ENCODE measurements at places on chromosomes 3 and 15. TPM values are rescaled to one million over a fixed set of nuclear protein-coding genes. Genes with fewer than 3 reads are reported as not detected.

MNS1 gene
- polyA plus RNA-seq: 5.2 TPM

WDR72 gene
- 12.3 TPM for polyA plus RNA-seq

RLBP1 gene
- not detected for polyA plus RNA-seq

MOBP gene
- polyA plus RNA-seq: not detected

OIP5 gene
- 21.7 TPM for polyA plus RNA-seq

PLA2G4D gene
- polyA plus RNA-seq: not detected

ARF4 gene
- polyA plus RNA-seq: 136 TPM

LACTB gene
- polyA plus RNA-seq: 69.8 TPM

MCF2L2 gene
- polyA plus RNA-seq: not detected

MIX23 gene
- 48.1 TPM for polyA plus RNA-seq

LINGO1 gene
- 3.5 TPM for polyA plus RNA-seq

TMCC1 gene
- polyA plus RNA-seq: 35.3 TPM

SNX33 gene
- 11.2 TPM for polyA plus RNA-seq

SLC6A1 gene
- not detected for polyA plus RNA-seq

- DNase-seq: peak; percentile 35
These were observed 308.5 kb downstream of the ROBO2 start for GRCh38 chr3:77348244-77348855.

- DNase-seq: no peak
These were observed 64.9 kb upstream of the SELENOK start for GRCh38 chr3:53956586-53956985.

- DNase-seq: no peak
These were observed 155.5 kb upstream of the TNIK start for GRCh38 chr3:171615686-171616085.

DNA sequence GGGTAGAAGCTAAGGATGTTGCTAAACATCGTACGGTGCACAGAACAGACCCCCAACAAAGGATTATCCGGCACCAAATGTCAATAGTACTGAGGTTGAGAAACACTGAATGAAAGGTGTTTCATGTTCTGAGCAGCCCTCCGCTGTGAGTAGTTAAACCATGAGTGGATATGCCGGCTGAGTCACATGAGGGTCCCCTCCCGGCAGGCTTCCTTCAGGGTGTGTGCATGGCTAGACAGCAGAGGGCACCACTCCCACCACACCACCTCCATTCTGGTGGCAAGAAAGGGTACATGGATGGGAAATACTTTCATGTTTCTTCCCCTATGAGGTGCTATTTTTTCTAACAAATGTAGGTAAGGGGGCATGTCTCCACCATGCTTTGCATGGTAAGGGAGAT, 128.3 kb upstream of the SEMA6D start:
- DNase-seq: no peak

- DNase-seq: peak; percentile 61
These were observed 76.0 kb upstream of the GSK3B start for GRCh38 chr3:120170223-120170622.

GRCh38 chr15:95998935-95999334, 331.6 kb upstream of the NR2F2 start:
- DNase-seq: no peak

- no peak for DNase-seq
These were observed 333.8 kb upstream of the RBMS3 start for GRCh38 chr3:28947061-28947460.

DNA sequence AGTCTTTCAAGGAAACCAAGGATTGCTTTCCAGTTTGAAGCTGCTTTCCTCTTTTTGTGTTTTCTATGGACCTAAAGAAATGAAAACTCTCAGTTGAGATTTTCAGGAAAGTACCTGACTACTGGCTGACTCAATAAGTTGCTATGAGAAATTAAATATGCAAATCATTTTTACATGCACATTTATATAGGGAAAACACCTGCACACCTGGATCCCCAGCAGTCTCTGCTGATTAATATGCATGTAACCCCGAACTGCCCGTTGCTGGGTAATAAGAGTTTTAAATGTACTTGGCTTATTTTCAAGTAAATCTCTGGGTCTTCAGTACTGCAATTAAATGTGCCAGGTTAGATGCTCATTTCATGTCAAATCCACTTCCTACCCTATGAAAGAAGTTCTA, 77.2 kb downstream of the KBTBD8 start:
- DNase-seq: no peak

GRCh38 chr15:26928051-26928450, 42.9 kb upstream of the GABRG3 start:
- DNase-seq: no peak

GRCh38 chr3:23325466-23326065, 122.4 kb downstream of the UBE2E2 start:
- no peak for DNase-seq

- no peak for DNase-seq
These were observed 204.4 kb downstream of the TUSC7 start for GRCh38 chr3:116914004-116914403.

- DNase-seq: no peak
These were observed 820.8 kb downstream of the IGSF11 start for GRCh38 chr3:118213892-118214291.

- peak; percentile 53 for DNase-seq
These were observed 60.2 kb upstream of the ACP3 start for GRCh38 chr3:132256989-132257388.

GRCh38 chr3:27673701-27674100, 48.4 kb downstream of the EOMES start:
- DNase-seq: no peak

DNA sequence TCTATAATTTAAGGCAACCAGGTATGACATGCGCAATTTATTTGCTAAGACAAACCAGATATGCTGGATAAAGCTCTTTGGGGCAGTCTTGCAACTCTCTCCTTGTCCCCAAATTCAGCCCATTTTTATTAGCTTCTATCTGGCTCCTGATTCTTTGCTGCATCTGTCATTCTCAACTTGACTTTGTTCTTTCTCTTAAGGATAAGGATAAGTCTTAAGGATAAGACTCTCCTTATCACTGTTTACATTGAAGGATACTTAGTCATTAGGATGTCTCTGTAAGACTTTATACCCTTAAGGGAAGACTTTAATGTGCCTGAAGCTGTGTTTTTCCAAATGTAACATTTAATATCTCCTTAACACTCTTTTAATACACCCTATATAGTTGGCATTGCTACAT, 49.2 kb downstream of the ALCAM start:
- DNase-seq: no peak

- no peak for DNase-seq
These were observed 642.0 kb upstream of the KCNMB2 start for GRCh38 chr3:177894081-177894728.
